Activated T-helper 1 cell treated with anti-CD3 and anti-CD28 coated beads, Interleukin-12 subunit alpha, Interleukin-12 subunit beta, Interleukin-2, Interleukin-4 antibody, amounts not matched to agents 30 ng/mL and 10 ng/mL and 1 ng/mL, durations not matched to agents 14 hours and 24 hours and 36 hours (primary cell): ENCODE measurements at places on chromosomes 3 and 15.

DNA sequence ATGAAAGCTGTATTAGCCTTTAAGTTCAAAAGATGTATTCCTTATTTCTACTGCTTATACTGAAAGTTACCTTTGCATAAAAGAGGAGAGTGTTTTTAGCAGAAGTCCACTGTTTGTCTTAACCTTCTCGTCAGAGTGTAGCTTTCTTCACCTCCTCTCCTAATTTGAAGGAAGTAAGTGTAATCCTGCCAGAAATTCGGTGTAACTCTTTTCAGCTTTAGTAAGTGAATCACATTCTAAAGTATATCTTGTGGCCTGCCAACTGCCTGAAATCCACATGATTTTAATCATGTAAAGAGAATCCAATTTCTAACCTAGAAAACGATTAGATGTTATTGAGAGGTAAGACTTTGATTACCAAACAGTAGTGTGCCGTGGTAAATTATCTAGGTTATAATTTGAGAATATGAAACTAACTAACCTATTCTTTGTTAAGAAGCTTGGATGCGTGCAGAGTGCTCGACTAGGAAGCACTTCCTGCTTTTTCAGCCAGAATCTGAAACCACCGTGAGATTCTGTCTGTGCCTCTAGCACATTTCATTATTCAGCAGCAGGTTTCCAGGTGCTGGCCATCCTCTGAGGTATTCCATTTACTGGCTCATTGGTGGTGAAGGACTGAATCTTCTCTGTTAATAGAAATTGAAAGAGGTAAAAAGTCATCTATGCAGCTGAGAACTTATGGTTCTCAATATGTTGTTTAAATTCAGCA, 7.5 kb downstream of the GYG1 start:
- no peak for DNase-seq

- no peak for DNase-seq
Observed at GRCh38 chr15:63381301-63382204, at the start of gene CA12. Gene CA12, minus strand, starts transcription at chr15:63381846. Its CDS starts 126 bp downstream, at chr15:63381720.

GRCh38 chr3:39332525-39332924, 3.0 kb downstream of the CCR8 start:
- no peak for DNase-seq

- no peak for DNase-seq
Observed at GRCh38 chr3:123636431-123636841, 51.6 kb upstream of the HACD2 start.

GRCh38 chr3:14377838-14378169, 24.6 kb upstream of the SLC6A6 start:
- peak; percentile 28 for DNase-seq

- no peak for DNase-seq
Observed at GRCh38 chr3:16055606-16056211, 118.8 kb upstream of the GALNT15 start.

- DNase-seq, result no peak
Observed at GRCh38 chr15:69691307-69692015, 238.8 kb downstream of the RPLP1 start.

- DNase-seq, result no peak
Observed at GRCh38 chr3:19399356-19399755, 251.0 kb downstream of the KCNH8 start.

- DNase-seq, result no peak
Observed at GRCh38 chr3:170711786-170712185, 125.9 kb upstream of the SLC7A14 start.

GRCh38 chr15:25652704-25653103, 210.4 kb downstream of the ATP10A start:
- no peak for DNase-seq

GRCh38 chr3:94043285-94043684, 14.9 kb upstream of the STX19 start:
- DNase-seq, result no peak

GRCh38 chr3:16936233-16936632, 51.5 kb downstream of the PLCL2 start:
- no peak for DNase-seq

DNA sequence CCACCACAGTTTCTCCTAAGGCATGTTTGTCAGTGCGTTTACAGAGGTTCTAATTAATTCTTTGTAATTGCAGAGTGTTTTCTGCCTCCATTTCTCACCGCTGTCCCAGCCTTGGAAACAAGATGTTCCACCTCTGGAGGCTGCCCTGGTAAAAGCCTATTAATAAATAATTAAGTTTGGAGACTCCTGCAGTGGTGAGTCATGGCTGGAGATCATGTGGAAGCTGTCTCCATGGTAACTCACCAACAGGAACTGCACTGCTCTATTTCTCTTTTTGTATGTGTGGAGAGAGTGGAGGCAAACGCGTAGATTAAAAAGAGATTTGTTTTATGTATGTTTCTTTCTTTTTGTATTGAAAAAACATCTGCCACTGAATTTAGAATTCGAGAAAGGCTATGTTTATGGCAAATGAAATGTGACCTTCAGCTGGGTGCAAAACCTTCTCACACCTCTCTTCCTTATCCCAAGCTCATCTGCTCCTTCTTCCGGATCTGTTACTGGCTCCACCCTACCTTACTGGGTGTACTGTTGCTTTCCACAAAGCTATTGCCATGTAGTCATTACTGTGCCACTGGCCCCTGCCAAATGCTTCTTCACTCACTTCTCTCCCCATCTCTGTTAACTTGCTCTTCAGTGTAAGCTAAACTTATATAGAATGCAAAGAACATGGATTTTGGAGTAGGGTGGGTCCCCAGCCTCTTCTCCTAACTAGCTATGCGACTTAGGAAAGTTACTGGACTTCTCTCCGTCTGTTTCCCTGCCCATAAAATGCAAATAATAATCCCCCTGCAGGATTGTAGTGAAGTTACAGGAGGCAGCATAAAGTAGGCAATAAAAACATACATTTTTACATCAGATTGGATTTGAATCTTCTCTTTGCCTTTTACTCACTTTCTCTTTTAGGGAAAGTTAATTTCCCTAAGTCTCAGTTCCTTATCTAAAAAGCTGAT, 778.5 kb downstream of the NTRK3 start:
- DNase-seq, result no peak

DNA sequence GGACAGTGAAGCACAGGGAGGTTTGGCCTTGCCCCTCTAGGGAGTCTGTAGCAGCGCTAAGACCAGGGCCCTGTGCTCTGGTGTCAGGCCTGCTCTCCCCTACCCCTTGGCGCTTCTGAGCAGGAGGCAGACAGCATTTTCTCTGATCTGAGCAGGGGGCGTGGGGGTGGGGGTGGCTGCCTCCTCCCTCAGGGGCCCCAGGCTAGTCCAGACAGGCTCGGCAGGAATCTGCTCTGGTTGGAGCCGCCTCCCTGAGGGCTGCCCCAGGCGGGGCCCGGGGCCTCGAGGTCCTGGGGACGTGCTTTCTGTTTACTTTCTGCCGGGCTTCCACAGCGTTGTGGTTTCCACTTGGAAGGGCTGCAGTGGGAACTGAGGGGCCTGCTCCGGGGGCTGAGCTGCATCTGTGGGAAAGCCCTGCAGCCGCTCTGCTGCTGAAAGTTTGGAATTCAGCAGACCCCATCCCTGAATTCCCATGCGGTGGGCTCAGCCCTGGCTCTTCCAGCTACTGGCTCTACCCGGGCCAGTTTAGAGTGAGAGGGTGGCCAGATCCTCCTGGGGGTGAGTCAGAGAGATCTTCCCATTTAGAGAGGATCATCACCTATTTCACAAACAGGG, 105.4 kb downstream of the LINGO1 start:
- DNase-seq, result no peak

DNA sequence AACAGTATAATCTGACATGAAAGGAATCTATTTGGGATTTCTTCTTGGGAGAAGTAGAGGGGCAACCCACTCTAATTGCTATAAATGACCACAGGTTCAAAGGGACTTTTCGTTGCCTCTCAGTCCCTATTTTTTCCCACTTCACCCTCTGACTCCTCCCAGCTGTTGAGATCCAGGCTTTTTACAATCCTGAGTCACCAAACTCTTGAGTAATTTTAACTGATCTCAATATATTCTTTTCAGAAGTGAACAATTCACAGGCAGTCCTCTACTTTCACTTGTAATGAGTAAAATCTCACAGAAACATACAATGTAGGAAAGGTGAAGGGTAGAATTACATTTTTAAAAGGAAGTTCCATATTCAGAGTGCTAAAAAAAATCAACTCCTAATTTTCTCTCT, 44.6 kb downstream of the EIF4E3 start:
- no peak for DNase-seq

- DNase-seq, result no peak
Observed at GRCh38 chr15:43150191-43150929, 17.0 kb downstream of the TMEM62 start.

DNA sequence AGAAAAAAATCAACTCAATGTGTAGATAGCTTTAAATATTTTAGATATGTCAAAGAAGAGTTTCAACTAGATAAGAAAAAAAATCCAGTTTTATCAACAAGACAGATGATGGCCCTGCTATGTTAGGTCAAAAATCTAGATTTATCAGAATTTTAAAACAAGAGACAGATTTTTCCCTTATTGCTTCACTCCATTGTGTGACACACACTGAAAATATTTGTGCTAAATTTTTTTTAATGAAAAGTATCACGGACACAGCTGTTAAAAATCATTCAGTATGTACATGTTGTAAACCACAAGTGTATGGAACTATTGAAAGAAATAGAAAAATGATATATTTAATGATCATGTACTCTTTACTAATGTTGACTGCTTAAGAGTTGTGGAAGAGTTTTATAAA, 43.6 kb downstream of the FOXB1 start:
- no peak for DNase-seq

GRCh38 chr15:49718234-49718633, 97.4 kb downstream of the DTWD1 start:
- DNase-seq, result no peak

- DNase-seq, result no peak
Observed at GRCh38 chr3:46844881-46845312, 18.3 kb downstream of the MYL3 start.

DNA sequence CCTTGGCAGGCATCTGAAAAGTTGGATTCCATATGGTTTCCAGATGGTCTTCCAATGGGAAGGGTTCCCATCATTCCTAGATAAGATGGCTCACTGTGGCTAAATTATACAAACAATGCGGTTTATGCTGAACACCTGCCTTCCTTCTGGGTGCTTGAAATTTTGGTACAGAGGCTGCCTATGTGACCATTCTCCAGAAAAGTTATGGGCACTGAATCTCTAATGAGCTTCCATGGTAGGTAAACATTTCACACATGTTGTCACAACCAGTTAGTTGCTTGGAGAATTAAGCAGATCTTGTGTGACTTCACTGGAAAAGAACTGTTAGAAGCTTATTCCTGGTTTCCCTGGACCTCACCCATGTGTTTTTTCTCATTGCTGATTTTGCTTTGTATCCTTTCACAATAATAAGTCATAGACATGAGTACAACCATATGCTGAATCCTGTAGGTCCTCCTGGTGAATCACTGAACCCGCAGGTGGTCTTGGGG, 30.1 kb downstream of the PLOD2 start:
- no peak for DNase-seq

- no peak for DNase-seq
Observed at GRCh38 chr3:149662240-149662887, 4.5 kb upstream of the WWTR1 start.

GRCh38 chr3:70531063-70531657, 218.7 kb upstream of the MDFIC2 start:
- DNase-seq, result no peak

DNA sequence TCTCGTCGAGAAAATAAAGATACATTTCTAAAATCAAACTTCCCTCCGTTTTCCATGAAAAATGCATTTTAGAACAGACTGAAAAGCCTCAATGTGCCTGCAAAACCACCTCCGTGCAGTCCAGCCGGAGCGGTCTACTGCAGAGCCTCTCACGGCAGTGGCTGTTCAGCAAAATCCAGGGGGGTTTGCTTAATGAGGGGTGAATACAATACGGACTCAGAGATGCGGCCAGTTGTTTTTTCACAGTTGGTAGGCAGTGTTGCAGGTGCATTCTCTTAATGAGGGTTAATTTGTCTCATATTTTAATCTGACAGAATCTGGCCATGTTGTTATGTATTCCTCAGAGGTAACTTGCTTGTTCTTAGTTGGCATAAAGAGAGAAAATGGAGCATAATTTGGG, 223.0 kb downstream of the EBLN2 start:
- DNase-seq, result no peak

DNA sequence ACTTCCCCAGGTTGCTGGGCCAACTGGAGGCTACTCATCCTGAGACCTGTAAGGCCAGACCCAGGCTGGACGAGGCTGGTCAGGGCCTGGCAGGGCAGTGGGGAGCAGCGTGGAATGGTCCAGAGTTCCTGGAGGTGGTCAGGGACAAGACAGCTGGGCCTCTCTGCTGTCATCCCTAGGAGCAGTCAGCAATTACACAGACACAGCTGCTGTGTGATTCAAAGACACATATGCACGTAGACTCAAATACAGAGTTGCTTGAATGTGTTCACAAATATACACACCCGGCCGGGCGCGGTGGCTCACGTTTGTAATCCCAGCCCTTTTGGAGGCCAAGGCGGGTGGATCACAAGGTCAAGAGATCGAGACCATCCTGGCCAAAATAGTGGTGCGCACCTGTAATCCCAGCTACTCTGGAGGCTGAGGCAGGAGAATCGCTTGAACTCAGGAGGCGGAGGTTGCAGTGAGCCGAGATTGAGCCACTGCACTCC, 1.5 kb upstream of the CD276 start:
- DNase-seq, result no peak

DNA sequence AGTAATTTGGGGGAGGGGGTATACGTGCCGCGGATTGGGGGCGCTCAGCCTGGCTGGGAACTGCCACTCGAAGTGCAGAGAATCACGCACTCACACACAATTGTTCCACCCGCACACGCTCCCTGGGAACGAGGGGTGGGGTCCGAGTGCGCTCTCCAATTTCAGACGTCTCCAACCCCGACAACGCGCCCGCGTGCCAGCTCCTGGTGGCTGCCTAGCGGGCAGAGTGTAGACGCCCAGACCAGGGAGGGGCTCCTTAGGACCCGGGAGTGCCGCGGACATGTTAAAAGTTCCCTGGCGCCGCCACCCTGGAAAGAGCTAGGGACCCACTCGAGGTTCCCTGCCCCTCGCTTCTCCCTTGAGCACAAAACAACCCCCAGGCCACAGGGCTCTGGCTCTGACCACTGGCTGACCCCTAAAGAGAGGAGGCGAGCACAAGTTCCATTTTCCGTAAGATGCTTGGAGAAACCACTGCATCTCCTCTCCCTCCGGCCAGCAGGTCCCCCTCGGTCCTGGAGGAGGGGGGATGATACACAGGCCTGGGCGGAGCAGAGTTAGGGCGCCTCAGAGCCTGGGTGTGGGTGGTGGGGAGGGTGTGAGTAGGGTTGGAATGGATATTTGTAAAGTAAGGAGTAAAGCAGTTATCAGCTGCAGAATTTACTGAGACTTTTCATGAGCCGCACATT, 894 bp upstream of the ANKRD63 start:
- DNase-seq, result no peak

GRCh38 chr15:44735482-44736180, 697 bp upstream of the TRIM69 start:
- no peak for DNase-seq

DNA sequence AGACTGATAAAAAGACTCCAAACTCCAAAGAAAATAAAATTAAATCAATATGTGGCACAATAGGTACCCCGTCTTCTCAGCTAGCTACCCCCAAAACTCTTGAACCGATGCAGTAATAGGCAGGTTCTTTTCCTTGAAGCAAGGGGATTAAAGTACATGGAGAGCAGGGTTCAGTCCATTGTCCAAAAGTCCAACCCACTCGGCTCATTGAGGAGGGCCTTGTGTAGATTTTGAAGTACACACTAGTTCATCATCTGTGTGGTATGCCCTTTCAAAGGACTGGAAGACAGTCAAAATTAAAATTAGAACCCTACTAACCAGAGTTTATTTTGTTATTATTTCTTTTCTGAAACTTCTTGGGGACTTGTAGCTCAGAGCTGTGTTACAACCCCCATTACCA, 23.3 kb downstream of the TF start:
- DNase-seq, result no peak
